ENCODE measurements at places on chromosomes 3 and 15.
A peak's percentile ranks its signal among the peaks of the same experiment; 100 is the strongest.

DNA sequence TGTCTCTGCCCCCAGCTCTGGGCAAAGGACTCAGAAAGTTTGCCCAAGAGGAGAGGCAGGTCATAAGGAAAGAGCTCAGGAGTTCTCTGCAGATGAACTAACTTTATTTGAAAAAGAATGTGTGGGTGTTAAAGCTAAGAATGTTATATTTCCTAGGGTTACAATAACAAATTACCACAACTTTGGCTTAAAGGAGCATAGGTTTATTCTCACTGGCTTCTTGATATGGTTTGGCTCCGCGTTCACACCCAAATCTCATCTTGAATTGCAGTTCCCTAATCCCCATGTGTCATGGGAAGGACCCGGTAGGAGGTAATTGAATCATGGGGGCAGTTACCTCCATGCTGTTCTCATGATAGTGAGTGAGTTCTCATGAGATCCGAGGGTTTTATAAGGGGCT lies 383.7 kb upstream of the CFAP20DC start:
- DNase-seq = no peak

DNA sequence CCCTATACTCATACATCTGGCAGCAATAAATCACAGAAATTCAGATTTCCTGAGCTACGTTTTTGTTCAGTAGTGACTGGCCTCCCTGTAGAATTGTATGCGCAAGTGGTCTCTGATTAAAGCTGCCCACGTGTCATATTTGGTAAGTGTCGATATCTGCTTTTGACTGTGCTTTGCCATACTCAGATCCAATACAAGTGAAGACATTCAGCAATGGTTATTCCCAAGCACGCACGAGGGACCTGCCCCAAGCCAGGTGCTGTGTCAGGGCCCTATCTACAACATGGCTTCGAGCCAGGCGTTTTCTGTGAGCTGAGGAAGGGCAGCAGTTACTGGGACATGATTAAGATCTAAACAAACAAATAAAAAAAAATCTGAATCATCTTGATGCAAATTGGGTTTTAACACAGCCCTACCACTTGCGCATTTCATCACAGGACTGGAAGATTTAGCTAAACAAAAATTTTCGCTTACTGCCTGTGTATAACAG lies 47.2 kb upstream of the ICE2 start:
- DNase-seq = no peak

DNA sequence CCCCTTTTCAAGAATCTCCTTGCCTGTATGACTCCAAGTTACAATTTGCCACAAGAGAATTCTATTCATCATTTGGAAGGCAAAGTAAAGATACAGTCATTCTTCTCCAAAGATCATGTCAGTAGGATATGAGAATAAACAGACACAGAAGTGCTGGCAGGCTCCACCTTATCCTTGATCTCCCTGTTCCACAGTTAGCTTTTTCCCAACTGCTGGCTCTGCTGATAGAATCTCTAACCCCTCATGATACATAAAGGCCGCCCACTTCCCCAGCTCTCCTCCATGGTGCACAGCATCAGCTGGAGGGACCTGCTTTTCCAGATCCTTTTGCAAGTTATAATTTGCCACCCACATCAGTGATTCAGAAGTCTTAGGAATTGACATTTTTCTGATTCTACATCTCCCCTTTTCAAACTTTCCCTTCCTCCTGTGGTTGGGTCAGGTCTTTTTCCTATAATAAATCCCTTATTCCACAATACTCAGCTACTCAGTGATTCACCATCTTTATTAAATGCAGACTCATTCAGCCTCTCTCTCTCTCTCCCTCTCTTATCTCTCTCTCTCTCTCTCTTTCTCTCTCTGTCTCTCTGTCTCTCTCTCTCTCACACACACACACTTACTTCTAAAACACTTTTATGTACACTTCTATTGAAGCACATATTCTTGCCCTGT lies 465.4 kb downstream of the GBE1 start:
- DNase-seq = no peak

- DNase-seq = no peak
These were observed 8.9 kb upstream of the RNF7 start for GRCh38 chr3:141729240-141729639.

DNA sequence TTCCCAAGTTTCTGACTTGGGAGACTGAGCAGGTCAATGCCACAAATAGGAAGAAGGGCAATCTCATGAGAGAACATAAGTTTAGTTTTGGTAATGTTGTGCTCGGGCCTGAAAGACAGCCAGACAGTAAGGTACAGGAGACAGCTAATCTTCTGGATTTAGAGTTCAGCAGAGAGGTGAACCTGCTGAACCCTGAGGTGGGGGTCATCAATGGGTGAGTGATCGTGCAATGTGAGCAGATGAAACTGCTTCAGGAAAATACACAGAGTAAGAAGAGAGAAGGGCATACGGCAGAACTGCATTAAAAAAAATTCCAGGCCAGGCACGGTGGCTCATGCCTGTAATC lies 23.3 kb downstream of the RUBCN start:
- DNase-seq = no peak

DNA sequence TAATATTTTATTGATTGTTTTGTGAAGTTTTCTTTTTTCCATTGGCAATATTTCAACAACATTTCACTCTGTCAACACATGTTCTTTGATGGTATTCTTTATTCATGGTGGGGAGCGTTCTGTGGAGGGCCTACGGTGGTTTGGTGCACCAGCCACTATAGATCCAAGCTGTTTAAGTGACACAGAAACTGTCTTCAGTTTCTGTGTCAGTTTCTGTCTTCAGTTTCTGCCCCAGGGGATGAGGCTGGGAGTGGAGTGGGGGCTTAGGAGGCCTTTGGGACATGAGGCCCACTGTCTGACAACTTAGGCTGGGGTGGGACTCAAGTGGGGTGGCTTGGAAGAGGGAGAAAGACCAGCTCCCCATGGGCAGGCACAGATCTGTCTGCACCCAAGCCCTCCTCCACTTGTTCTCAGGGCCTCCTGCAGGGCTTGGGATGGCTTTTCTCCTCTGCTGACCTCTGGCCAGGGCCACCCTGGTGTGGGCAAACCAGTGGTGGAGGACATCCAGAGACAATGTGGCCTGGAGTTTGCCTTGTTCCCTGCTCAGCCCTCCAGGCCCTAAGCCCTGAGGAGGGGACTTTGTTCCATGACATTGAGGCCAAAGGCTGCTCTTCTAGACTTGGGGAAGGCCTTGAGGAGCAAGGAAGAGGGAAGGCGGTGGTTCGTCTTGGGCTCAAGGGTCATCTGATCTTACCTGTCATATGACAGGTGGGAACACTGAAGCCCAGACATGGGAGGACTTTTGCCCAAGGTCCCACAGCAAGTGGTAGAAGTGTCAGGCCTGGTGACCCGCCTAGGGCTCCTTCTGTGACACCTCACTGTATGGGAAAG lies 60.3 kb upstream of the SMAD6 start:
- no peak for DNase-seq

GRCh38 chr15:73899197-73900094 lies 26.1 kb downstream of the TBC1D21 start:
- DNase-seq = no peak

DNA sequence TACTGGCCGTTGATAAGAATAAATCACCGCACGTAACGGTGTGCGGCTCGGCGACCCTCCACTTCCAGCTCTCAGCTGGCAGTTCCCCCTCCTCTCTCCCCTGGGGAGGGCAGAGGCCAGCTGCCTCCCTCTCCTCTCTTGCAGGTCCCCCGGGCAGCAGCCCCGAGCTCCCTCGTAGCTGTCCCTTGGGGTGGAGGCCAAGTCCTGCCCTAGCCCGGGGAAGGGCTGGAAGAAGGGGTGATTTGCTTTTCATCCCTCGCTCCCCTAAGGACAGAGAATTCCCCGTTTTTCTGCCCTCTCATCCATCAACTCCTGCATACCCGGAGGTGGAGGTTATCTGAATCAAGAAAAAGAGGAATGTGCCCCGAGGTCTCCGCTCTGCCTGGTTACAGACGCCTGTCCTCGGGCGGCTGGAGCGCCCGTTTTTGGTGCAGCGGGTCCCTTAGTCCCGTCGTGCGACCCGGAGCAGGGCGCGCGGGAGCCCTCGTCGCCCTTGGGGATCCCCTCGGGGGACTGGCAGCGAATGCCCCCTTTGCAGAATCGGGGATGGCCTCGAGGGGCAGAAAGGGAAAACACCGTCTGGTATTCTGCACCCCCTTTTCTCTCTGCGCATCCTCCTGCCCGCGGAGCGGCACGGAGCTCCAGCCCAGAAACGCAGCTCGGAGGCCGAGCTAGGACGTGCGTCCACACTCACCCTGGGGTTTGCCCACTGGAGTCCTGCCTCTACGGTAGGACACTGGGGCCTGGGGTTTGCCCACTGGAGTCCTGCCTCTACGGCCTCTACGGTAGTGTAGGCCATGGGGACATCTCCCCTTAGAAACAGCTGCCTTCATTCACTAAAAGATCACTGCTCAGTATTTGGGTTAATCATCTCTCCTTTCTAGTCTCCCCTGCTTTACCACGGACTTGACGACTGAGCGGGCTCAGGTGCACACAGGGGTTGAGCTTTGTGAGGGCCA lies 2.2 kb downstream of the PTPRG start:
- no peak for DNase-seq

GRCh38 chr3:99875581-99875928 lies 57.9 kb downstream of the CMSS1 start:
- DNase-seq = no peak

- no peak for DNase-seq
These were observed 90.2 kb downstream of the GHSR start for GRCh38 chr3:172357850-172358754.

DNA sequence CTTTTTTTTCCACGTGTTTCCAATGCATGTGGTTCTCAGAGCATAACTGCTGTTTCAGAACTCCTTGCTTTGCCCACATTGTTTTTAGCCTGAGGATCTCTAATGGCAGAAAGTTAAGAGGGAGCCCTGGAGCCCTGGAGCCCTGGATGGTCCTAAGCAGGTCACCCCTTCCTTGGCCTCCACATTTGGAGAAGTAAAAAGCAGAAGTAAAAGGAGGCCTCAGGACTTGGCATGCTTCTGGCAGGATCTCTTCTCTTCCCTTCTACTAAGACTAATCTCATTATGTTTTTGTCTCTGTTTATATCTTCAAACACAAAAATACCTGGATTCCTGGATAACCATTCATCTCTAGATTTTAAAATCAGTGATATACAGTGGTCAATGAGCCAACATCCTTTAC lies 50.1 kb downstream of the P2RY1 start:
- no peak for DNase-seq

DNA sequence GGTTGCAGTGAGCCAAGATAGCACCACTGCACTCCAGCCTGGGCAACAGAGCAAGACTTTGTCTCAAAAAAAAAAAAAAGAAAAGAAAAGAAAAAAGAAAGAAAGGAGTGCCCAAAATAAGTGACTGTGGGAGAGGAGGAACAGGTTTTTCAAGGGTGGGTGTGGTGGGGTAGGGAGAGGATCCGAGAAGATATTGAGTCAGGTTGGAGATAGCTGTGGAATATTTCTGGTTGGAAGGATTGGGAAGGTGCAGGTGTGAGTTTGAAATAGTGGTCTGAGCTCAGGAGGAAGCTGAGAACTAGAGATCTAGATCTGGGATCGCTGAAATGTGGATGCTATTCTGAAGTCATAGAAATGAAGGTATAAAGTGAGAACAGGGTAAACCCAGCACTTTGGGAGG lies 7.8 kb downstream of the SCAMP2 start:
- no peak for DNase-seq

DNA sequence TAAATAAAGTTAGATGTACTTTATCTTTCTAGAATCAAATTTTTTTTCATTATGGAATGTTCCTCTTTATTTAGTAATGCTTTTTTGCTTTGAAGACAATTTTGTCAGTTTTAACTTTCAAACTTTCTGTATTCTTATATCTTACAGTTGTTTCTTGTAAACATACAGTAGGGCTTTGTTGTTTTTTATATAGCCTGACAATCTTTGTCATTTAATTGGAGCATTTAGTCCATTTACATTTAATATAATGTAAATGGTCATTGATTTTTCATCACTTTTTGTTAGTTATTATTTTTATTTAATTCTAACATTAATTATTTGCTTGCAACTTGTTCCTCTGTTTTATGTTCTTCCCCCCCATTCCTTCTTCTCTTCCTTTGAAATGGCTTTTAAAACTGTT lies 55.4 kb upstream of the RNU6-1 start:
- no peak for DNase-seq

- DNase-seq = no peak
These were observed 91.2 kb downstream of the AQP9 start for GRCh38 chr15:58229297-58229768.

DNA sequence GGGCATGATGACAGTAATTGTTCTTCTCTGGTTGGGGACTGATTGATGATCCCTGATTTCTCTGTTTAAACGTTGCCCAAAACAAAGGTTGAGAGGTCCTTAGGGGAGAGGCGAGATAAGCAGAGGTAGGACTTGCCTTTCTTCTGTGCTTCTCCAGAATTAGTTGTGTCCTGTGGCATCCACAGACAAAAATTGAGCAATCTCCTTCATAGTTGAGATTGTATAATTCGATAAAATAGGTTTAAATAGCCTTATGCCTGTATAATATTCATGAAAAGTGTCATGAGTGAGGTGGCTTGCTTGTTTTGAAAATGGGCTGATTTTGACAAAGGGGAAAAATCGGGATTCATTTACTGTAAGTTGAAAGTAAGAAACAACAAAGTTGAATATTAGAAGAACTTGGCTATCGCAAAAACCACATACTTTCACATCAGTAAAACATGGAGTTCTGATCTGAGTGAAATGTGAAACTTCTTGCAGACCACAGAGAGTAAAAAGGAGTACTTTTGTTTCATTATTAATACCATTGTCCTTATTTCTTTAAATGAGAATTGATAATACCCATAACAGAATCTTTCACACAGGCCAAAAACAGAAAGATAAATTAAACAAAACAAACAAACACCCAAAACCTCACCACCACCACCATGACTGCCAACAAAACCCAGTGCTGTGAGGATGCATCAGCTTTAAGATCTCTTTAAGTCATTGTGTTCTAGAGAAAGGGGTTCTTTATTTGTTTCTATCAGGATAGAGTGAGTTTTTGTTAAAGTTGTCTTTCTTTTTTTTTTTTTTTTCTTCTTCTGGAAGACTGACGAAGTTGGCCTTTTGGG lies 155.7 kb downstream of the LPP start:
- DNase-seq = no peak

DNA sequence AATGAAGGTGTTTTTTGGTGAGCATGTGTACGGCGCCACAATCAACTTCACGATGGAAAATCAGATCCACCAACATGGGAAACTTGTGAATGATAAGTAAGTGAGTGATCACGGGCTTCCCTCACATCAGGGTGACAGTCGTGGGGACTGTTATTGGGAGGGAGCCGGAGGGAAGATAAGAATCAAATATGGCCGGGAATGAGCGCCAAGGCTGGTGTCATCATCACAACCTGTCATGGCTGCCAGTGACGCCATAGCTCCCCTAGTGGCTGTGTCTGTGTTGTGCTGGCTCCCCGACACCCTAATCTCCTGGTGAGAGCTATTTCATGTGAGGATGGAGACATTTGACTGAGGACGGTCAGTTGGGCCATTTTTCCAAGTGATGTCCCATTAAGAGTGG lies 168.5 kb downstream of the SV2B start:
- peak; percentile 43 for DNase-seq

Measured in HEK293T (cell line).